ENCODE measurements at places on chromosomes 4 and X. TPM values are rescaled to one million over a fixed set of nuclear protein-coding genes. Genes with fewer than 3 reads are reported as not detected.

FRG2 gene
- not detected for total RNA-seq

TCEAL2 gene
- total RNA-seq: not detected

MAGEA2B gene
- not detected for total RNA-seq

MAGEC1 gene
- total RNA-seq: not detected

NUDT11 gene
- total RNA-seq: 1.1 TPM

BST1 gene
- 61.7 TPM for total RNA-seq

RBMX gene
- total RNA-seq: 247 TPM

PCSK1N gene
- not detected for total RNA-seq

VCX gene
- not detected for total RNA-seq

DIPK2B gene
- total RNA-seq: 154 TPM

TMSB15A gene
- 8.9 TPM for total RNA-seq

RASGEF1B gene
- not detected for total RNA-seq

GABRG1 gene
- not detected for total RNA-seq

FAT1 gene
- 1.6 TPM for total RNA-seq

CXCL8 gene
- 254 TPM for total RNA-seq

Data from mammary microvascular endothelial cell (primary cell).